ENCODE measurements at places on chromosomes 1 and 21.

DNA sequence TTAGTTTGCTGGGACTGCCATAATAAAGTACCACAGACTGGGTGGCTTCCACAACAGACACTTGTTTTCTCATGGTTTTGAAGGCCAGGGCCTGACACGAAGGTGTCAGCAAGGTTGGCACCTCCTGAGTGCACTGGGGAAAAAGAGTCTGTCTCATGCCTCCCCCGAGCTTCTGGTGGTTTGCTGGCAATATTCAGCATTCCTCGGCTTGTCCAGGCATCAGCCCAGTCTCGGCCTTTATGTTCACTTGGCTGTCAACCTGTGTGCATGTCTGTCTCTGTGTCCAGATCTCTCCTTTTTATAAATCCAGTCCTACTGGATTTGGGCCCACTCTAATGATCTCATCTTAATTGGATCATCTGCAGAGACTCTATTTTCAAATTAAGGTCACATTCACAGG lies 72.6 kb downstream of the DOP1B start:
- no peak for DNase-seq

- no peak for DNase-seq
Measured at GRCh38 chr21:17673261-17674020, 60.7 kb upstream of the BTG3 start.

DNA sequence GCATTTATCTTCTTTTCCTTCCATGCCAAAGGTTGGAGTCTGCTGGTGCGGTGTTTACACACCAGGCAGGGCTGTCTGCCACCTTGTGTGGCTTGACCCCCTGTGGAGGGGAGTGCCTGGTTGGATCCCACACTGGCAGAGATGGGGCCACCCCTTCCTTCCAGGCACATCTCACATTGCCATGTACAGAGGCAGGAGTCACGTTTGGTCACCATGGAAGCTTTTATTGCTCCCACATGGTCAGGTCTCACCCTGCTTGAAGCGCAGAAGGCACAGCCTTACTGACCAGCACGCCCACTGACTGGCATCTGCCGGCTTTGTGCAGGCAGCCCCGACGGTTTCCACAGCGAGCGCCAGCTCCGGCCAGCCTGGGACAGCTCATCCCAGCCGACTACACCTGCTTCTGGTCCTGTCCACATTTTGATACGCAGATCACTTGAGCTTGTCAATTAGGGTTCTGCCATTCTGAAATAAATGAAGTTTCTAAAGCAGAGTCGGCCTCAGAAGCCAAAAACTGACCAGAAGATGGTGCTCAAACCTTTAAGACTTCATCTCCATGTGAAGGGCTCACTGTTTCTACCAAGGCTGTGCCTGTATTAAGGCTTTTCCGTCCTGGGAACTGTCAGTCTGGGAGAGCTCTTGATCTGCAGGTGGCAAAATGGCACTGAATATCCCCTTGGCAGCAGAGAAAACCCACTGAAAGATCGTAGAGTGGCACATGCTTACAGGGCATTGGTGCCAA lies 35.6 kb upstream of the EPHA8 start:
- DNase-seq, result peak; percentile 49

GRCh38 chr1:46517932-46518498 lies 28.4 kb downstream of the DMBX1 start:
- DNase-seq, result no peak

DNA sequence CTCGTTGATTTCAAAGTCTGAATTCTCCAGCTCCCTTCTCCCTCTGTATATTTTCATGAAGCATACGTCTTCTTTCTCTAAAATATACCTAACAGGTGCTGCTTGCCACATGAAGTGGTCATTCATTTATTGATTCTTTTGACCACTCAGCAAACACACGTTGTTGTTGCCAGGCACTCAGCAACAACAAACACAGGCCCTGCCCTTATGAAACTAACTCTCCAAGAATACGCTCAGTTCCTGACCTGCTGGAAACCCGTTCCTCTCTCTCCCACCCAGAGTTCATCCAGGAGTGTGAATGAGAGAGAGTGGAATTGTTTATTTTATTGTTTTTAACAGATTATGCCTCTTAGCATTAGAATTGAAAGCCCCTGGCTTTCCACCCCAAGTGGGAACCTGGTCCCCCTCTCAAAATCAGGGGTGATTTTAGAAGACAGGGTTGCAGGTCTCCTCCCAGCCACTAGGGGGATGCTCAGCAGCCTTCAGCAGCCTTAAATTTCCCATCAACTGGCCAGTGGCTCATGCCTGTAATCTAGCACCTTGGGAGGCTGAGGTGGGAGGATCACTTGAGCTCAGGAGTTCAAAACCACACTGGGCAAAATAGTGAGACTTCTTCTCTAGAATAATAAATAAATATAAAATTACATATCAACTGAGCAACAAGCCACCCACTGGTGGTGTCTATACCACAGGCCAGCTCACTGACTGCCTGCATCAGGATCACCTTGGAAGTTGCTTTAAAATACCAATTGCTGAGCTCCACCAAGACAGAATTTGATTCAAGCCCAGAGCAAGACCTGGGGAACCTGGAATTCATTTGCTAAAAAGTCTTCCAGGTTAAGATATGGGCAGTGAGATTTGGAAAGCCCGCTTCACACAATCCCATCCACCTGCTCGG lies 181.0 kb upstream of the KLHDC7A start:
- DNase-seq, result no peak

DNA sequence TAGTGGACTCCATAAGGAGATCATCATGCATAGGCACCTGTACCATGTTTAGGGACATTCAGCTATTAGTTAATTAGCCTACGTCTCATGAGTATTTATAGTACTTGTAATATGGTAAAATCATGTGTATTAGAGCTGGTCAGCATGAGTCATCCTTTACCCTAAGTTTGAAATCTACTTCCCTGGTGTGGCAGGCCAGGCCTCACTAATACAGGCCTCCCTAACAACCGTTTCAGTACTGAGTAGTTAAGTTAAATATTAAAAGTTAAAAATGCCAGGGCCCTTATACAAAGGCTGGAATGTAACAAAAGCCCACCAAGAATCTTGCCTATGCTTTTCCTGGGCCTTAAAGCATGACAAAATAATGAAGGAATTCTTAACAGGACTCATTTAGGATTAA lies 356.3 kb upstream of the DPYD start:
- DNase-seq, result no peak

DNA sequence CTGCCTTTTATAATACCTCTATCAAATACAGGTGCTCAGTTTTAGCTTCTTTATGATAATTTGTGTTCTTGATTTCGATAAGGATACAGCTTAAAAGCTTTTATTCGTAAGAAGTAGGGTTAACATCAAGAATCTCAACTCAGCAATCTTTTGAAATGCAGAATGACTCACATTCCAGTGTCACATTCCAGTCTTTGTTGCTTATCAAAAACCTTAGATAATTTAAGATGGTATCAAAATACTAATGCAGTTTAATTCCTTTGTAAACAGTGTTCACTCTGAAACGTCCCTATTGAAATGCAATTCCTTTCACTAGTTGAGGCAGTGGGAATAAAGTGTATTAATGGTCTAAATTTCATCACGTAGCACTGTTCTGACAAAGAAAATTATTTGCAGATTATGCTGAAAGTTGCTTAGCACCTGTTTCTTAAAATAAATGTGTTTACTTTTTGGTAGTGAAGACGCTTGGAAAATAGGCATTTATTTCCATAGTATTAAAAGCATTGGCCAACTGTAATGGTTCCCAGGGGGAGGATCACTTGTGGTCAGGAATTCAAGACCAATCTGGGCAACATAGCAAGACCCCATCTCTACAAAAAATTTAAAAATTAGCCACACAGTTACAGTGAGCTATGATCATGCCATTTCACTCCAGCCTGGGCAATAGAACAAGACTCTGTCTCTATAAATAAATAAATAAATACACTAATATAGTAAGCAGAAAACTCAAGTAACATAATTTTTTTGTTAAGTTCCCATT lies 10.1 kb upstream of the CNN3 start:
- no peak for DNase-seq

- DNase-seq, result no peak
Measured at GRCh38 chr1:27864264-27864895, 8.0 kb upstream of the THEMIS2 start.

DNA sequence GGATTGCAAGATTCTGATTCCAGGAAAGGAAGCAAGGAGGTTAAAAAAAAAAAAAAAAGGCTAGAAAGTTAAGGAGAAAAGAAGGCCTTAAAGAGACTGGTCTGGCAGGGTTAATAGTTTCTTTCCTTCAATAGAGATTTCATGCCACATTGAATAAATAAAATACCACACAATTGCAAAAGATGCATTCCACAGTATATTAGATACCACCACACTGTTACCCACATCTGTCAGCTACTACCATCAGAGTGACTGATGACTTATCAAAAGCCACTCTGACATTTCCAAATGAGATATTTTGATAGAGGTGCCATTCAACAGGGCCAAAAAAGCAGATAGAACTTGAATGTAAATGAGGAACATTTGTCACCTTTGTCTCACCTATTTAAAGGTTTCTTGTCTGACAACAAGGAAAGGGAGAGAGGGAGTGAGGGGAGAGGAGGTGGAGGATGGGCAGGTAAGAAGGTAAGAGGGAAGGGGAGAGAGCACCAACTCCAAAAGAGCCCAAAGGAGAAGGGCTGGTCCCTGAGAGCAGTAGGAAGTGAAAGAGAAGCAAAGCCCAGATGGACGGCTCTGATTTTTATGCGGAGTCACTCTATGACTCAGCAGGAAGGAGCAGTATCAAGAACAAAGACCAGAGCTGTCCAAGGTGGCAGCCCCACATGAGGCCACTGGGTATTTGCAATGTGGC lies 38.3 kb downstream of the LRRN2 start:
- no peak for DNase-seq

DNA sequence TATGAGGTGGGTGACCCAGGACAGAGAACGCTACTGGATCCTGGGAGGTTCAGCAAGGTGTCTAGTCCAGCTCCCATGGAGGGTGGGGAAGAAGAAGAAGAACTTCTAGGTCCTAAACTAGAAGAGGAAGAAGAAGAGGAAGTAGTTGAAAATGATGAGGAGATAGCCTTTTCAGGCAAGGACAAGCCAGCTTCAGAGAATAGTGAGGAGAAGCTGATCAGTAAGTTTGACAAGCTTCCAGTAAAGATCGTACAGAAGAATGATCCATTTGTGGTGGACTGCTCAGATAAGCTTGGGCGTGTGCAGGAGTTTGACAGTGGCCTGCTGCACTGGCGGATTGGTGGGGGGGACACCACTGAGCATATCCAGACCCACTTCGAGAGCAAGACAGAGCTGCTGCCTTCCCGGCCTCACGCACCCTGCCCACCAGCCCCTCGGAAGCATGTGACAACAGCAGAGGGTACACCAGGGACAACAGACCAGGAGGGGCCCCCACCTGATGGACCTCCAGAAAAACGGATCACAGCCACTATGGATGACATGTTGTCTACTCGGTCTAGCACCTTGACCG lies 8.6 kb upstream of the PIGV start:
- DNase-seq, result no peak
